NCI-H345 (cell line): ENCODE measurements at places on chromosomes 2 and 18.
A peak's percentile ranks its signal among the peaks of the same experiment; 100 is the strongest.

GRCh38 chr2:172791953-172792352, 56.3 kb downstream of the RAPGEF4 start:
- no peak for DNase-seq

DNA sequence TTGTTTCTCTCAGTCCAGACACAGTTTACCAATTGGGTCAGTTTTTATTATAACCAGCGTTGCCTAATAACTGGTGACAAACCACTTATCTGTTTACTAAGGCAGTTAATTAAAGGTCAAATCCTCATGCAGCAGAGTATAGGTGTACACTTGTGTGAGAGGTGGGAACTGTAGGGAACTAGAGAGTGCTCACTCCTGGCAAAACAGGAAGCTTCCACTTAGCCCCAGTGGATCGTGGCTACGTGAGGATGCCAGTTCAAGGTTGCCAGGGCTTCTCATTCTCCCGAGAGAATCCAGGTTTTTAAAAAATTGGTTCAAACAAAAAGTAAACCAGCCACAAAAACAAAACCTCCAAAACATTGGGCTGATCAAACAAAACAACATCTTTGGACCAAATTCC, 8.1 kb downstream of the CYBRD1 start:
- DNase-seq = no peak

GRCh38 chr18:38786906-38787305, 1221.3 kb upstream of the CELF4 start:
- DNase-seq = no peak

- DNase-seq = no peak
Measured at GRCh38 chr2:141417246-141417797, 713.5 kb downstream of the LRP1B start.

DNA sequence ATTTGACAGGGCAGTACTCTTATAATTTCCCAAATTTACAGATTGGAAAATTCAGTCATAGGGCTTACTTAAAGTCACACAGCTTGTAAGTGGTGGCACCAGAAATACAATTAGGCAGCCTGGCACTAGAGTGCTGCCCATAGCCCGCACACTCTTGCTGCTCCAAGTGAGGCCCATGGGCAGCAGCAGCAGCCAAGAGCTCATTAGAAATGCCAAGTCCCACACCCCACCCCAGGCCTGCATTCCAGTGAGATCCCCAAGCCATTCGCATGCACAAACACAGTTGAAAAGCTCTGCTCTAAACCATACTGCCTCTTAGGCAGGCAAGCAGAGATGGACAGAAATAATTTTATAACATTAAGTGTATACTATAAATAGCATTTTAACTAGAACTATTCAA, 379.3 kb upstream of the PKDCC start:
- no peak for DNase-seq

GRCh38 chr18:14936313-14936712, 188.3 kb downstream of the ANKRD30B start:
- DNase-seq = no peak

DNA sequence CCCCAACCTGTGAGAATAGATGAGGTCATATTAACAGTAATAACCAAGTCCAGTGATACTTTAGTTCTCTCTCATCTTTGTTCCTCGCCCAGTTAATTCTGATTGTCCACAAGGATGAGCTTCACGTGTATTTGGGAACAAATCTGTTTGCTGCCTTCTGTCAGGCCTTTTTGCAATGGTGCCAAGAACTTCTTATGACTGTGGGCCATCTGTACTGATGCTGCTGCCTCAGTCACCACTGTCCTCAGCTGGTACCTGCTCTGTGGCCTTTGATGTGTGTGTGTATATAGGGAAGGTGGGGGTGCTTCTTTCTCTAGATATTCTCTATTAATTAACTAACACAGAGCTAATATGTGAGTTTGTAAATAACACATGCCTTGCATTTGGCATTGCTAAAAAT, 392.9 kb downstream of the TGIF1 start:
- DNase-seq = no peak

GRCh38 chr2:96501886-96502810, 3.0 kb downstream of the NEURL3 start:
- no peak for DNase-seq

DNA sequence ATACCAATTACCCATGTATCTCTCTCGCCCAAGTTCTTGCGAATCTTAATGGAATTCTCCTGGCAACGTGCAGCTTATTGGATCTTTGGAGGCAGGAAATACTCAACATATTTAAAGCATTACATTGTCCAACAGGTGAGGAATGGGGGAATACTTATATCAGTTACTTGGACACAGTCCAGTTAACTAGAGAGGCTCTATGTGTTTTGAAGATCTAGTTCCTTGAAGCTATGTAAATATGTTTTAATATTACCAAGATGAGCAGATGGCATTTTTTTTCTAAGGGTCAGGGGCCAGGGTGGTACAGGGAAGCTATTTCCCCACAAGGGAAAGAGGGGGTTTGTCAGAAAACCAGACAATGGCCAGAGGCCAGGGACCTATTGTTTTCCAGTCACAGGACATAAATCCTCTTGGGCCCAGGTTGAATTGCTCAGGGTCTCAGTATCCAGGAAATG, 26.8 kb upstream of the MC5R start:
- DNase-seq = no peak

GRCh38 chr18:63299837-63300745, 19.5 kb downstream of the BCL2 start:
- no peak for DNase-seq

- no peak for DNase-seq
Measured at GRCh38 chr2:214542866-214543265, 132.0 kb downstream of the VWC2L start.

- DNase-seq = no peak
Measured at GRCh38 chr2:45458909-45459563, 152.0 kb downstream of the SRBD1 start.

DNA sequence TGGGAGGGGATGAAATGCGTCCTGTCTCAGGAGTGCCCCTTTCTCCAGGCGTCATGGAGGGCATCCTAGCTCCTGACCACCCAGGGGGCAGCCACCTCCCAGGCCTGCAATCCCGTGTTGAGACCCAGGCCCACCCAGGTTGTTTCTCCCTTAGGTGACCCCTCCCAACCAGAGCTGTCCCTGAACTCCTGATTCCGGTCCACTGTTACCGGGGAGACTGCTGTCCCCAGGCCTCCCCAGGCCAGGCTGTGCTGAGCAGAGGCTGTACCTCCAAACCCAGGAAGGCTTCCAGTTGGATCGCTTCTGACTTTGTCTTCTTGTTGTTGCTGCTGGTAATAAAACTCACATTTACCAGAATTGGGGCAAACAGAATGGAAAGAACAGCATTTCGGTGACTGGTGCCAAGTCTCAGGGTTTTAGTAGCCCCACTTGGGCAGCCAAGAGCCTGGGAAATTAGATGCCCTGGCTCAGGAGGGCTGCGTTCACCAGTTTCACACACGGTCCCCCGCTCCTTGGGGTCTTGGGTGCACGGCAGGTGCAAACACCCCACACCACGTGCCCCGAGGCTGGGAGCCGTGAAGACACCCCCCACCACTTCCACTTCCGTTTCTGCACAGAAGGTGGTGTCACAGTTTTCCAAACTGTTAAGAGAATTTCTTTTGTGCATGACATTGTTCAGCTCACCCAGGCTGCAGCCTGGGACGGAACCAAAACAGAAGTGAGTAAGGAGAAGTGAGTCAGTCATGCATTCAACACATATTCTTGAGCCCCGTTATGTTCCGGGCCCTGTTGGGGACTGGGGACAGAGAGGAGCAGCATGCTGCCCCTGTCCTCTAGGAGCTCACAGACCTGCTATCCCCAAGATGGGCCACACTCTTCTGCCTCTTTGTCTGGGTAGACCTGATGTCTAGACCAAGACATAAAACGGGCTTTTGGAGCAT, 29.4 kb downstream of the ITM2C start:
- DNase-seq = no peak

DNA sequence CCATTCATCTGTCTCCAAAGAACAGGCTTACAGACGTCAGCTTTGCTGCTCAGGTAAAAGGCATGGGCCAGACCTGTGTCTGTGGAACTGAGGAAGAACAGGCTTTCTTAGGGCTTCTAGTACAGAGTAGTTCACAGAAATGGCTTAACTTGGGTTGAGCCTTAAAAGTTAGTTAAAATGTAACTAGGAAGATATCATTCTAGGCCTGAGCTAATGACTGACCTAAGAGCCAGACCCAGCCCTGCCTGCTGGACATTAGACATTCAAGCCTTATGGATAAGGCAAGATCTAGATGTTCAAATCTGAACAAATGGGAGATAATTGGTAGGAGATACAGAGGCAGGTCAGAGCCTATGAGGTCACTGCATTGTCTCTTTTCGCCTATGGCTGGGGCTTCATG, 73.9 kb upstream of the SLC14A2 start:
- no peak for DNase-seq

DNA sequence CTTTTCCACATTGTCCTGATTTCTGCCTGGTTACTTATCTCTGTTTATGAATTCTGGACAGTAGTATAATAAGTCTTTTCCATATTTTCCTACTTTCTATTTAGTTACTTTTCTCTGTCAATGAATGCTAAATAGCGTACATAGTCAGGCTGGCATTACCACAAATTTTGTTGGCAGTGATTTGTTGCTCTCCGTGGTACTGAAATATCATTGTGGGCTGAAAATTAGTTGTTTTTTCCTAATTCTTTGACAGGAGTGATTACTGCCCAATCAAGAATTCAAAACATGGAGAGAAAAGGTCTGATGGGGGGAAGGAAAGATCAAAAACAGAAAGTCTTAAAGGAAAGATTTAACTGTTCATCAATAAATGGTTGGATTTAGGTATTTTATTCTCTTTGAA, 7.7 kb upstream of the GALNT13 start:
- DNase-seq = no peak

- no peak for DNase-seq
Measured at GRCh38 chr2:31812051-31812798, 198.6 kb downstream of the MEMO1 start.

GRCh38 chr18:5457462-5457957, 86.3 kb downstream of the EPB41L3 start:
- no peak for DNase-seq

GRCh38 chr2:128786741-128787478, 468.2 kb upstream of the HS6ST1 start:
- DNase-seq = peak; percentile 43

GRCh38 chr2:38598991-38599295, 3.8 kb downstream of the HNRNPLL start:
- DNase-seq = no peak

- DNase-seq = no peak
Measured at GRCh38 chr18:23378302-23378686, 74.8 kb upstream of the RIOK3 start.

DNA sequence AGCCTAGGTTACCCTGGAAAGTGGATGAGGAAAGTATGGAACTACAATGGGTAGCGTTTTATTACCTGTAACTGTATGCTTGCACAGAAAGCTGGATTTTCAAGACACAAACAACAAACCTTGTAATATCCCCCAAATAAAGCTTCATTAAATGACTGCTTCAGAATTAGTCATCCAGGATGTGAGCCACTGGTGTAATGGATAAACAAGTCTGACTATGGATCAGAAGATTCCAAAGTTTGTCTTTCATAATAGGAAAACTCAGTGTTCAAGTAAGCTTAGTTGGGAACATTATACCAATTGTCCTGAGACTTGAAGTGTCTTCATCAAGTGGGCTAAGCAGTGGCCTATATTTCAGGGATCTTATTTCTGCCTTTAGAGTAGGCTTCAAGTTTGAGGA, 518.8 kb downstream of the LRP1B start:
- DNase-seq = no peak
